ENCODE measurements at places on chromosomes 13 and 19. TPM values are rescaled to one million over a fixed set of nuclear protein-coding genes. Genes with fewer than 3 reads are reported as not detected.

GRCh38 chr19:45253396-45254027, 2.4 kb downstream of the MARK4 start:
- DNase-seq = peak; percentile 53

DNA sequence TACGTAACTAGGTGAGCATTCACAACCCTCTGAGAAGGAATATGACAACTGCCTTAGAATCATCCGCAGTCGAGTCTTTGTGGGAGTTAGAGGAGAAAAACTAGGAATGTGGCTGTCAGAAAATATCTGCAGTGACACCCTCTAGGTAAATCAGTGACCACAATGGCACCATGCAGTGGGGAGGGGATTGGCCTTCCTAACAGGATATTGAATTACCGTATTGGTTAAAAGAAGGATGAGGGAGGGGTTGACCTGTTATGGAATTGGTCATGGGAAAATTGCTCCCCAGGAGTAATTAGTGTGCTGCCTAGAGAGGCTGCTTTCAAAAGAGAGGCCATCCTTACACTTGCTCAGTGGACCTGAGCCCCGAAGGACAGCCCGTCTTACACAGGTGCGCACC, 205.6 kb upstream of the SOX1 start:
- no peak for DNase-seq

The TEX26 gene
- total RNA-seq = not detected

DNA sequence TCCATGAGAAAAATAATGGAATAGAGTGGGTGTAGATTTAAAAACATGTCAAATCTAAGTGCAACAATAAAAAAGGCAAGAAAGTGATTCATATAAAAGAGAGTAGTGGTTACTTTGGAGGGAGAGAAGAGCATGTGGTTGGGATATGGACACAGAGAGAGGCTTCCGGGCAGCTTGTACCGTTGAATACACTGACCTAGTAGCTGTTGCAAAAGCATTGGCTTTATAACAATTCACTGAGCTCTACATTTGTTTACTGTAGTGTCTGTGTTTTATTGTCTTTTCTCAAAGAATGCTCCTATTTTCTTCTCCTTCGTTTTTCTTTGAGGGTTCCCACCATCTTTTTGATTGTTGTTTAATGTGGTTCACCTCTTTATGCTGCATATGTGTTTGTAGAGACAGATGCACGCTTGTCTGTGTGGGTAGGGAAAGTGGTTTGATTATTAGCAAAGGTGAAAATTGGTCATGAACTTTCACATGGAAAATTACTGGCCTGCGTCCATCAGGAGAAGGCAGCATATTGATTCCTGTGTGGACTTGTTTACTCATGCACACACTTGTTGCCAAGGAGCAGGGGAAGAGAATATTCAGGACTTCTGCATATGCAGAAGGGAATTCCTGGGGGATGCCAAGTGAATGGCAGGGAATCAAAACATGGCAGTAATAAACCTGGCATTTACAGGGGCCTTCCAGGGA, 29.9 kb upstream of the IRS2 start:
- DNase-seq = no peak

DNA sequence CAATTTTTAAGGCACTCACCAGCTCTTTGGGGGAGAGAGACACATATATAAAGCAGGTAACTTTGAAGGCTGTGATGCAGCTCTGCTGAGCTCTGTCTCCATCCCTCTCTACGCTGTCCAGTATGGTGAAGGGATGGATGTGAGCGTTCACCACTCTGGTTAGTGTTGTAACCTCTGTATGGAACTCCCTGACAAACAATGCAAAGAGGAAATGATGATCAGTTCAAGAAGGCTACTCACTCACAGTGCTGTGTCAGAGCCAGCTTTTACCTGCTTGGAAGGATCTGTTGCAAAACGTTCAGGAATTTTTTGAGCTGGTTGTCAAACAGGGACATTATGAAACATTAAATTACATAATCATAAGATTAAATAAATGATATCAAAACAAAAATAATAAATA, 90.8 kb upstream of the SLC10A2 start:
- DNase-seq = no peak

- DNase-seq = no peak
Measured at GRCh38 chr13:49995625-49996101, 1.2 kb upstream of the TRIM13 start.

GRCh38 chr19:49631014-49631588, 8.8 kb downstream of the RRAS start:
- no peak for DNase-seq

- peak; percentile 88 for DNase-seq
Measured at GRCh38 chr19:34475026-34475974, 6.3 kb upstream of the WTIP start.

DNA sequence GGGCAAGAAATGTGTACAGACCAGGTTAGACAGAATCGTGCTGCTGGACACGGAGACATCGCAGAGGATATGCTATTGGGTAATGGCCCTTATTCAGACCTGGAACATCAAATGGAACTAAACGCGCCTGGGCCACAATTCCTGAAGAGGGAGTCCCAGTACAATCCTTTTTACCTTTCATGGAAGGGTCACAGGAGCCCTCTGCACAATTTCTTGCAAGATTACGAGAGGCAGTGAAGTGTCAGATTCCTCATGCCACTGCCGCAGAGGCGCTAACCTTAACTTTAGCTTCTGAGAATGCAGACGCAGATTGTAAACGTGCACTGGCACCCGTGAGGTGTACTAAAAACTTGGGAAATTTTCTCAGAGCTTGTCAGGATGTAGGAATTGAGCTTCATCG, 18.1 kb downstream of the CLEC4M start:
- no peak for DNase-seq

The BCL3 gene
- total RNA-seq = 22.6 TPM

The TMEM238 gene
- total RNA-seq = not detected

DNA sequence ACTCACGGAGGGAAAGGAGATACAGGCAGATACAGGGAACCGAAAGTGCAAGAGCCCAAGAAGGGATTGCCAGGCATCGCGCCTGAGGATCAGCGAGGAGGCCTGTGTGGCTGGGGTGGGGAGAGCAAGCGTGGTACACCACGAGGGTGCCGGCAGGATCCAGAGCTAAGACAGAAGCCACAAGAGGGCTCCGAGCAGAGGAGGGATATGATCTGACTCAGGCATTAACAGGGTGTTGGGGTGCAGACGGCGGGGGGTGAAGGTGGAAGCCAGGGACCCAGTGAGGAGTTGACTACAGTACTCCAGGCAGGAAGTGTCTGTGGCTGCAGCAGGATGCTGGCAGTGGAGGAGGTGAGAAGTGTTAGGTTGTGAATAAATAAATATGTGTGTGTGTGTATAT, 5.4 kb upstream of the PPP1R37 start:
- no peak for DNase-seq

The CDX2 gene
- total RNA-seq = not detected

GRCh38 chr13:94414708-94415107, 64.8 kb downstream of the DCT start:
- no peak for DNase-seq

- DNase-seq = no peak
Measured at GRCh38 chr19:42303101-42303464, 659 bp upstream of the PAFAH1B3 start.
